Tracheal epithelial cell (primary cell): ENCODE measurements at places on chromosomes 3 and 15. TPM values are rescaled to one million over a fixed set of nuclear protein-coding genes. Genes with fewer than 3 reads are reported as not detected.

DYNLT2B gene
- 13.0 and 17.5 TPM in 2 replicates for total RNA-seq

LPP gene
- 23.4 and 30.4 TPM in 2 replicates for total RNA-seq

ARGFX gene
- total RNA-seq, result not detected in 2 replicates

AADAC gene
- total RNA-seq, result not detected in 2 replicates

OSTN gene
- not detected in 2 replicates for total RNA-seq

TRPM1 gene
- total RNA-seq, result under 0.01 TPM in 1 of 2 replicates, not detected in the other

ALDH1A3 gene
- 214 and 3,131 TPM in 2 replicates for total RNA-seq

UROC1 gene
- not detected in 2 replicates for total RNA-seq

SCN10A gene
- total RNA-seq, result not detected in 2 replicates

ALAS1 gene
- 36.2 and 44.1 TPM in 2 replicates for total RNA-seq

ERICH6 gene
- under 0.01 and 0.24 TPM in 2 replicates for total RNA-seq

SCAMP5 gene
- total RNA-seq, result 0.72 and 1.9 TPM in 2 replicates

RAB5A gene
- total RNA-seq, result 41.8 and 60.7 TPM in 2 replicates

ADAMTS17 gene
- total RNA-seq, result 0.21 and 1.7 TPM in 2 replicates

INAFM2 gene
- total RNA-seq, result 8.3 and 10.6 TPM in 2 replicates

LRRC31 gene
- total RNA-seq, result 0.24 TPM in 1 of 2 replicates, not detected in the other

PCYT1A gene
- 34.5 and 64.8 TPM in 2 replicates for total RNA-seq

ZDHHC19 gene
- not detected in 2 replicates for total RNA-seq

KLHL6 gene
- not detected in 2 replicates for total RNA-seq

GOLGA6L4 gene
- total RNA-seq, result 0.21 and 0.96 TPM in 2 replicates

ZBTB11 gene
- 26.5 and 33.9 TPM in 2 replicates for total RNA-seq

EFCAB12 gene
- under 0.01 TPM in 1 of 2 replicates, not detected in the other for total RNA-seq

CCDC191 gene
- total RNA-seq, result 0.96 and 1.7 TPM in 2 replicates

ZNF662 gene
- 0.96 and 1.1 TPM in 2 replicates for total RNA-seq

SLCO2A1 gene
- total RNA-seq, result 0.24 TPM in 1 of 2 replicates, not detected in the other

B3GNT5 gene
- 22.9 and 43.7 TPM in 2 replicates for total RNA-seq

PRC1 gene
- total RNA-seq, result 8.1 and 23.9 TPM in 2 replicates

COL8A1 gene
- total RNA-seq, result 3.8 and 41.4 TPM in 2 replicates

IQCH gene
- total RNA-seq, result 1.7 and 2.7 TPM in 2 replicates

RBM6 gene
- total RNA-seq, result 25.4 and 34.2 TPM in 2 replicates

ZCWPW2 gene
- 0.21 and 0.24 TPM in 2 replicates for total RNA-seq
